Nephron progenitor cell (in vitro differentiated cells): ENCODE measurements at places on chromosomes 5 and 9.

DNA sequence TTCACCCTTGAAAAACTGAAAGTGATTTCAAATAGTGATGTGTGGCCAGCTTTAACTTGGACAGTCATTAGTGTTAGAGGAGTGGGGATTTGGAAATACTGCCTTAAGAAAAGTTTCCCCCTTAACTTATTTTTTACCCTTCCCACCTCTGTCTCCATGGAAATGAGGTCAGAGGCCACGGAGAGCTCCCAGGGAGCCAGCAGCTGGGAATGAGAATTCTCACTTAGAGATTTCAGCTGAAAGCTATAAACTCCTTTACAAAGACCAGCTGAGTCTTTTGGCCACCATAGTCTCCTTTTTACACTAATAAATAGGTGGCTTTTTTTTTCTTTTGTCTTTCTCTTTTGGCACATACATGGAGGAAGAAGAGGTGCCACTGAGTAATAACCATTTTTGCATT, 45.7 kb upstream of the PIK3R1 start:
- peak; percentile 60 for DNase-seq

- no peak for DNase-seq
Observed at GRCh38 chr5:139131465-139131864, 66.7 kb downstream of the SIL1 start.

GRCh38 chr5:103645816-103646215, 83.2 kb upstream of the NUDT12 start:
- DNase-seq: no peak

DNA sequence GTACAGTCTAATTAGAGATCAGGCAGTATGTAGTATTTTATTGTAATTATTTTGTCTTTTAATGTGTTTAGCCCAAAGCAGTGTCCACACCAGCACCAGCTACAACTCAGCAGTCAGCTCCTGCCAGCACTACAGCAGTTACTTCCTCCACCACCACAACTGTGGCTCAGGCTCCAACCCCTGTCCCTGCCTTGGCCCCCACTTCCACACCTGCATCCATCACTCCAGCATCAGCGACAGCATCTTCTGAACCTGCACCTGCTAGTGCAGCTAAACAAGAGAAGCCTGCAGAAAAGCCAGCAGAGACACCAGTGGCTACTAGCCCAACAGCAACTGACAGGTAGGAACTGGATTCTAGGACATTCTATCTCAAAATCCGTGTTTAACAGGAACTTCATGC, 23.2 kb downstream of the RAD23B start:
- DNase-seq: no peak

GRCh38 chr5:78603636-78604175, 44.9 kb downstream of the LHFPL2 start:
- DNase-seq: no peak

DNA sequence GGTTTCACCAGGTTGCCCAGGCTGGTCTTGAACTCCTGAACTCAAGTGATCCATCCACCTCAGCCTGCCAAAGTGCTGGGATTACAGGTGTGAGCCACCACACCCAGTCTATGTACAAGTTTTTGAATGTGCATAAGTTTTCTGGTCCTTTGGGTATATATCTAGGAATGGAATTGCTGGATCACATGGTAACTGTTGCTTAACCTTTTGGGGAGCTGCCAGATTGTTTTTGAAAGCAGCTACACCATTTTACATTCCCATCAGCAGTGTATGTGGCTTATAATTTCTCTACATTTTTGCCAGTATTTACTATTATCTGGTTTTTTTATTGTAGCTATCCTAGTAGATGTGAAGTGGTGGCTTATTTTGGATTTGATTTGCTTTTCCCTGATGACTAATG, 8.9 kb upstream of the LNPEP start:
- DNase-seq: no peak

DNA sequence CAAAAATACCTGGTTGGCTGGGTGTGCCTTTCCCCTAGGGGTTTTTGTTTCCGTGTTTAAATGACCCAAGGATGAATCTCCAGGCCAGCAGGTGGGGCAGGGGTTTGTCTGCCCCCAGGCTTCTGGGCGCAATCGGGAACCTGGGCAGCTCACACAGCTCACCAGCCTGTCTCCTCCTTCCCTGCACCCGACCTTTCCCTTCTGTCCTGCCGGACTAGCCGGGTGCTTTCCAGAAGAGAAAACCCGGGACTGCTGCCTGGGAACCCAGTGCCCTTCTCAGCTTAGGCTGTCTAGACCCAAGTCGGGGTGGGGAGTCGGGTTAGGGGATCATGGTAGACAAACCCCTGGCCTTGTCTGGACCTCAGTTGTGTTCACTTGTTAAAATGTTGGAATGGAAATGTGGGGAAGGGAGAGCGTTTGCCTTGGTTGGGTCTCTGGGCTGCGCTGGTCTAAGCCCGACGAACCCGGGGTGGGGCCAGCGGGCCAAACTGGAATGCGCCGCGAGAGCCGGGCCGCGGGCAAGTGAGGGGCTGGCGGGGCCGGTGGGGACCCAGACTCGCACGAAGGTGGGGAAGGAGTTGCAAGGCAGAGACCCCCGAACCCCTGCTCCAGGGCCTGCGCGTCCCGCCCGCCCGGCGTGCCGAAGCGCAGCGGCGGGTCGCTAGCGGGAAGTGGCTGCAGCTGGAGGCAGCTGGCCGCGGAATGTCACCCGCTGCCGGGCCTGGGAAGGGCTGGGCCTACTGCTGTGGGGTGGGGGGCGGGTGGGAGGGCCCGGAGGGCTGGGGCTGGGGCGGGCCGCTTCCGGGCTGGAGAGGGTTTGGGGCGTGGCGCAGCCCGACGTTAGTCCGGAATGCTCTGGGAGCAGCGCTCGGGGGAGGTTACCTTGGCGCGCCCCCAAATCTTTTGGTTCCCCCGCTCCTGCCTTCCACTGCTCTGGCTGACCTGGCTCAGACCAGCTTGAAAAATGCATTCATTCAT, 84.6 kb downstream of the DAB2IP start:
- peak; percentile 78 for DNase-seq

DNA sequence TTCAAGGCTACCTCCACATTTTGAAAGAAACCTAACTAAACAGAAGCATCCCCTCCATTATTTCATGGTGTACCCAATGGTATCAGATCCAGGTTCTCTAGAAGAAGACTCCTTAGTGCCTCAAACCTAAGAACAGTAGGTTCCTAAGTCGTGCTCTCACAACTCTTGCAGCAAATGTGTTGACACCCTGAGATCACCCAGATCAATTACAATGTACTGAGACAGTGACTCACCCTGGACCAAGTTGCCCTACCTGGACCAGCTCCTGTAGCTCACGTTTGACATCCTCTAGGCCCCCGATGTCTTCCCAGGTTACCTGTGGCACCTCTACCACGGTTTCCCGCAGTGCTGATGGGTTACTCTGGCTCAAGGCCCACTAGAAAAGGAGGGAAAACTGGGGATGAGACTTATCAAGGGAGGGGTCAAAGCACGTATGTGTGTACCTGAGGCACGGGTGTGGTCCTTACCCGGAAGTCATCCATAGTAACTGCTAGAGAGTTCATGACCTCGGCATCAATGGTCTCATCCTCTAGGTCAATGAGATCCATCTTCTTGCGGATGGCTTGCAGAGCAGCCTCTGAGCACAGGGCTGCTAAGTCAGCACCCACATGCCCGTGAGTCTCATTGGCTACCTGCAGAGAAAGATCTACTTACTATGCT, 11.7 kb downstream of the VCP start:
- no peak for DNase-seq

DNA sequence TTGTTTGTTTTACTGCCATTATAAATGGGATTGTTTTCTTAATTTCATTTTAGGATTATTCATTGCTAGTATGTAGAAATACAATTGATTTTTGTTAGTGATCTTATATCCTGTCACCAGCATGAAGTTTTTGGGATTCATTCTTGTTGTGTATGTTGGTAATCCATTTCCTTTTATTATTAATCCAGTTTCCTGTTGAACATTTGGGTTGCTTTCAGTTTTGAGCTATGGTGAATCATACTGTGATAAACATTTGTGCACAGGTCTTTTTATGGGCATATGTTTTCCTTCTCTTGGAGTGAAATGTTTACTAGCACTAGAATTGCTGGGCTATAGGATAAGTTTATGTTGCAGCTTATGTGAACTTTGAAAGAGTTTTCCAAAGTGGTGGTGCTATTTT, 69.6 kb downstream of the MAN2A1 start:
- no peak for DNase-seq

DNA sequence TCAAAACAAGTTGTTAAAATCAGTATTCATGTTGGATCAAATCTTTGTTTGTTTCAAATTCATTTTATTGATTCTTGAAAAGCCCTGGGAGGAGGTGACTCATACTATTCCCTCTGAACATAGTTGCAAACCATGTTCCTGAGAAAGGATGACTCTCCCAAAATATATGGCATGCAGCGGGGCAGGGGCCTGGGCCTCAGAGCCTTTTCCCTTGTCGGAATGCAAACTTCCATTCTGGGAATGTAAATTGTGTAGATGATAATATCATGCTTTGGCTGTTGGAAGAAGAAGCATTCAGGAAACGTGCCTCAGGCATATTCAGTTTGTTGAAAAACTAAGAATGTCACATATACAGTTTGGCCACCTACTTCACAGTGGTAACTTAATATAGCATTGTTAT, 242.0 kb downstream of the AUH start:
- no peak for DNase-seq
